ENCODE measurements at places on chromosomes 3 and 15. TPM values are rescaled to one million over a fixed set of nuclear protein-coding genes. Genes with fewer than 3 reads are reported as not detected.

SEMA3G gene
- total RNA-seq = 18.2 TPM

GOLGA8G gene
- total RNA-seq = not detected

MOBP gene
- 0.19 TPM for total RNA-seq

ITIH1 gene
- not detected for total RNA-seq

CCDC54 gene
- total RNA-seq = not detected

SKOR1 gene
- 0.10 TPM for total RNA-seq

CADPS gene
- total RNA-seq = not detected

SCG5 gene
- 0.57 TPM for total RNA-seq

CORO2B gene
- total RNA-seq = 4.2 TPM

CD276 gene
- total RNA-seq = 95.7 TPM

GRIP2 gene
- total RNA-seq = not detected

TF gene
- under 0.01 TPM for total RNA-seq

TMEM87A gene
- 57.4 TPM for total RNA-seq

WDR5B gene
- 4.9 TPM for total RNA-seq

IL20RB gene
- total RNA-seq = 0.33 TPM

GPR149 gene
- total RNA-seq = not detected

C2CD4A gene
- total RNA-seq = 1.2 TPM

AADACL2 gene
- not detected for total RNA-seq

KCNH8 gene
- under 0.01 TPM for total RNA-seq

PP2D1 gene
- total RNA-seq = not detected

NAALADL2 gene
- 2.9 TPM for total RNA-seq

CGNL1 gene
- total RNA-seq = 20.2 TPM

IQCH gene
- 1.6 TPM for total RNA-seq

ADGRG7 gene
- total RNA-seq = not detected

PRSS50 gene
- not detected for total RNA-seq

INSYN1 gene
- total RNA-seq = 0.65 TPM

SLC28A2 gene
- total RNA-seq = not detected

PARP3 gene
- 13.6 TPM for total RNA-seq

CKMT1A gene
- total RNA-seq = not detected

DNAJA4 gene
- 3.7 TPM for total RNA-seq

DUOX1 gene
- not detected for total RNA-seq

TMEM158 gene
- total RNA-seq = 1.9 TPM

SCN11A gene
- under 0.01 TPM for total RNA-seq

TMEM108 gene
- total RNA-seq = 0.10 TPM

KAT2B gene
- 13.4 TPM for total RNA-seq

NTRK3 gene
- under 0.01 TPM for total RNA-seq

OIP5 gene
- 4.2 TPM for total RNA-seq

RUBCN gene
- 31.0 TPM for total RNA-seq

SUCNR1 gene
- total RNA-seq = 0.10 TPM

ANKRD63 gene
- total RNA-seq = not detected

CCDC13 gene
- total RNA-seq = not detected

SPTBN5 gene
- total RNA-seq = 15.2 TPM
